ENCODE measurements at places on chromosomes 4 and X. TPM values are rescaled to one million over a fixed set of nuclear protein-coding genes. Genes with fewer than 3 reads are reported as not detected.

Gene KDR
- total RNA-seq: 1.4 TPM

Gene C1QTNF7
- total RNA-seq: not detected

Gene SHROOM2
- total RNA-seq: 4.8 TPM

Gene DCAF4L1
- total RNA-seq: not detected

Gene NDNF
- total RNA-seq: 0.46 TPM

Gene FRMD7
- total RNA-seq: not detected

Gene KLB
- not detected for total RNA-seq

Gene DDX60
- 16.7 TPM for total RNA-seq

Gene CWH43
- total RNA-seq: 0.52 TPM

Gene ZDHHC9
- total RNA-seq: 14.8 TPM

Gene AKAP4
- not detected for total RNA-seq

Gene ZNF157
- 0.07 TPM for total RNA-seq

- no peak for DNase-seq
Observed at GRCh38 chr4:158799013-158799770, 30.4 kb downstream of the FNIP2 start.

GRCh38 chr4:76584241-76585152 lies 149.5 kb downstream of the SHROOM3 start:
- no peak for DNase-seq

DNA sequence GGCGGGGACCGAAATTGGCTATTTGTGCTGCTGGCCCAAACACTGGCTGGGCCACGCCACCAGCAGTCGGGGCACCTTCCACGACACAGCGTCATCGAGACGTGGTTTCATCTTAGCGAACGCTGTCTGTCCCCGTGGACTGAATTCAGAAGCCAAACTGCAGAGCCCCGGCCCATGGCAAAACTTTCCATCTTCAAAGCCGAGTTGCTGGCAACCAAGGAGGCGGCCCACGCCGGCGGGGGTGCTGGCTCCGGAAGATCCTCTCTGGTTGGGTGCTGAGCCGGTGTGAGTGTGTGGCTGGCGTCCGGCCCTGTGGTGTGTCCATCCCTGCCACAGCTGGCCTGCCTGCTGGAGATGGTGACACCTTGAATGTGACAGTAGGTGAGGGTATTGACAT lies 96.6 kb upstream of the ADRA2C start:
- no peak for DNase-seq

GRCh38 chrX:86263526-86263925 lies 115.3 kb downstream of the DACH2 start:
- no peak for DNase-seq

DNA sequence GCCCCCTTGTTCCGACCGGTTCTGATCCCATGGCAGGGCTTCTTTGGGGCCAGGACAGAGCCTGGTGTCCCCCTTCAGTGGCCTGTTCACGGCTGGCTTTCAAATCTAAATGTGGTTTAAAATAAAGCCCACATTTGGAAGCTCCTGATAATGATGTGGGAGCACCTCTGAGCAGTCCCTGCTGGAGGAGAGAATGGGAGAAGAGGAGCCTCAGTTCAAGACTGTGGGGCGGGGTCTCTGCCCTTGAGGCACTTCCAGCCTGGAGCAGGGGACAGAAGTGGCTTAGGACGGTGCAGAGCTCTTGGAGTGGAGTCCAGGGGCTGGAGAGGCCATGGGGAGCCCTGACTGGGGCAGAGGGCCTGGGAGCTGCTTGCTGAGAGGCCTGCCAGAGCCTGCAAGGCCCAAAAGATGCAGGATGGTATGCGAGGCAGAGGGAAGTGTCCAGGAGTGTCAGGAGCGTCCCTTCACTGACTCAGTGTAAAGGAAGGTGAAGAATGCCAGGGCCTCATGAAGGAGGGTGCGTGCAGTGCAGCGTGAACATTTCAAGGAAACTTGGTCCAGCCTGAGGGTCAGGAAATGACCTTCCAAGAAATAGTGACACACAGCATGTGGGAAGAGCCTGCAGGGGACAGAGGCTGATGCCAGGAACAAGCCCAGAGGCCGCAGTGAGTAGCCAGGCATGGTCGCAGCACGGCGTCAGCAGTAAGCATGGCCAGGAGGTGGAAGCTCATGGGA lies 21.1 kb upstream of the TADA2B start:
- peak; percentile 85 for DNase-seq

DNA sequence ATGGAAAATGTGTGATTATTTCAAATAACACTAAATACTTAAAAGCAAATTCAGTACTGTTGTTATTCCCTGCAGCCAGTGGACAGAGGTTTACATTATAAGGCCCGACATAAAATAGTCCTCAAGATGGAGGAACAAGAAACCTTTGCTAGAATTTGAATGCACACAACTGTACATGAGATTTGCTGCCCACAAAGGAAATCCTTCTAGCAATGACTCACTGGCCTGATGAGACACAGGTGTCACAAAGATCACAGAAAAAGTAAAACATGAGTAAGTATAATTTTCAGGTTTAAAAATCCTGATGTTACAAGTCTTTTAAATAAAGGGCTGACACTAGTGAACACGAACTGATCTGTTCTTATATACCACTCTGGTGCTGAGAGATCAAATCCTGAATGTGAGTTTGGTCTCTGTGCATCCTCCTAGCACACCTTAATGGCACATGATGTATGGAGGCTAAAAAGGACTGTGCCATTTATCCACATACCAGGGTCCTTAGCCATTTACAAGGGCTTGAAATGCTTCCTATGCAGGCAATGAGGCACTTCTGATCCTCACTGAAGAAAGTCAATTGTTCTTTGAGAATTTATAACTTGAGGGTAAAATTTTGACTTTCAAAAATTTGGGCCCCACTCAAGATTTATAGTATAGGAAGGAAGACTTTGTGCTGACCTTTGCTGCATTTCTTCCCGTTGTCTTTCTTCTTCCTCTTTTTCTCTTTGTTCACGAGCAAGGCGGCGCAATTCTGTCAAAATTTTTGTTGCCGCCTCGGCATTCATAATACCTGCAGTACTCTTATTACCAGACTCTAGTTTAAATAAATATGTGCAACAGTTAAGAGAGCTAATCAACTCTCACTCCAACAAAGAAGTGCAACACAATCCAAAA lies 23.0 kb downstream of the MAP7D3 start:
- no peak for DNase-seq

- no peak for DNase-seq
Observed at GRCh38 chr4:173130687-173131086, 37.9 kb upstream of the GALNT7 start.

DNA sequence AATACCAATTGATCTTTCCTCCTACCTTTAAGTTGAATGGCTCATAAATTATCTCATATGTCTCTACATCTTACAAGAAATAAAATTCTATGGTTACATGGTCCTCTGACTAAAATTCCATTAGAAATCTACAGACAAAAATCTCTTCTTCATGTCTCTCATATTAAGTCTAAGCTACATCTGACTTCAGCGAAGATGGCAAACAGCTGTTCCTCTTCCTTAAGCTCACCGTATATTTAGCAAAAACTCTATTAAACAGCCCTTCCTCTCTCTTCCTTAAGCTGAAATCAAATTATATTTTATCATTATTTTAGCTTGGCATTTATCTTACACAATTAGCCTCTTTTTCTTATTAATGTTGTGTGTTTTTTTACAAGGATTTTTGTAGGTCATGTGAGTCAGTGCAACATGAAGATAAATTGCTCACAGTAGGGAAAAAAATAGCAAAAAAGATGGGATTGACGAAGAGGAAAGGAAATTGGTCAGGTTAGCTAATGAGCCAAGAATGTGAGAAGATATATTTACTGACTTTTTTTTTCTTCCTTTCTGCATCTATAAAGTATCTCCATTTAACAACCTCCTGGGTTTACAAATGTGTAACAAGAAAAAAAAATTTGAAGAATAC lies 2412.8 kb downstream of the ARAP2 start:
- DNase-seq: no peak

GRCh38 chr4:142817442-142817841 lies 28.7 kb downstream of the INPP4B start:
- DNase-seq: peak; percentile 69

DNA sequence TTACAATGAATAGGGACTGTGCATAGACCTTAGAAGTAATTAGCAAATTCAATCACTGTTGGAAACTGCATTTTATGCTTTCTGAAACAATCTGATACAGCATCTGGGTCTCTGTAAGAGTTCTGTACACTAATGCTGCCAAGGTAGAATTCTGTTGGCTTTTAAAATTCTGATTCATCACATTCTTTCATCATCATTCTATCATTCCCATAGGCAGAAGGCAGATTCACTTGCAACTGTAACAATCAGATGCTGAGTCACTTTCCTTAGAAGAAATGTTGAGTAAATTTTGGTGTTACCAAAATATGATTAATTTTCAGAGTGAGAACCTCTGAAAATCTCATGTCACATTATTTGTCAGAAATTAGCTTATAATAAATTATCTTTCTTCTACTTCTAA lies 267.2 kb downstream of the MAPK10 start:
- peak; percentile 26 for DNase-seq

DNA sequence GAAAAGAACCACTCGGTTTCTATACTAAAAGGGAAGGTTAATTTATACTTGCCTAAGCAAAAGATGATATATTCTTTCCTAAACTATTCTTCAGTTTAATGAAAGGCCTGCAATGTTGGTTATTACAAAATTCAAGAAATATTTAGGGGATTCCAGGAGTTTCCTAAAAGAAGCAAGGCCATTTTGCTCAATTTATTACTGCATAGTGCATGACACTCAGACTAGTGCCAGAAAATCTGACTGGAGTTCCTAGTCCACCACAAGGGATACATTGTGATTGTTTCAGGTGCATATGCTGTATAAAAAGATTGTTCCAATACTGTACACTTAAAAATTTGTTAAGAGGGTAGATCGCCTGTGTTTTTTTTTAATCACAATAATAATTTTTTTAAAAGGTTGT lies 78.7 kb downstream of the CAPN6 start:
- no peak for DNase-seq

- no peak for DNase-seq
Observed at GRCh38 chr4:146049802-146050201, 111.2 kb upstream of the ZNF827 start.

- DNase-seq: peak; percentile 25
Observed at GRCh38 chrX:69133921-69134542, 31.2 kb downstream of the PJA1 start.

GRCh38 chr4:43133566-43133965 lies 241.1 kb downstream of the GRXCR1 start:
- no peak for DNase-seq

DNA sequence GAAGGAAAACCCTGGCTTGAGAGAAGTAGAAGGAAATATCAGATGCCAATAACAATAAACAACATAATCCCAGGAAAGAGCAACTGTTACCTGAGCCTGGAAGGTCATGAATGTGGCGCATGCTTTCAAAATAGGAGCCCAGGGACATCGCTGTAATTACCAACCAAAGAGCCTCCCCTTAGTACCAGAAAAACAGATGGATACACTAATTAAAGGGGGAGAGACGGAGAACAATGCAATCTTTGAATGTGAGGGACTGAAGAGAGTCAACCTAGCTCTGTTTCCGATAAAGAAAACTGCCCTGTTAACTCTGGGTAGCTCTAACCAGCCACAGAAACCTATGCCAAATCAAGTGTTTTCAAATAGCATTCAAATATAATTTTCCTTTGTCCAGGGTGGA lies 161.4 kb downstream of the ENOX2 start:
- no peak for DNase-seq

GRCh38 chr4:5120468-5120867 lies 69.2 kb downstream of the STK32B start:
- DNase-seq: no peak

GRCh38 chr4:17762726-17763125 lies 18.7 kb downstream of the FAM184B start:
- peak; percentile 27 for DNase-seq

- no peak for DNase-seq
Observed at GRCh38 chr4:129428454-129428853, 332.5 kb downstream of the C4orf33 start.

DNA sequence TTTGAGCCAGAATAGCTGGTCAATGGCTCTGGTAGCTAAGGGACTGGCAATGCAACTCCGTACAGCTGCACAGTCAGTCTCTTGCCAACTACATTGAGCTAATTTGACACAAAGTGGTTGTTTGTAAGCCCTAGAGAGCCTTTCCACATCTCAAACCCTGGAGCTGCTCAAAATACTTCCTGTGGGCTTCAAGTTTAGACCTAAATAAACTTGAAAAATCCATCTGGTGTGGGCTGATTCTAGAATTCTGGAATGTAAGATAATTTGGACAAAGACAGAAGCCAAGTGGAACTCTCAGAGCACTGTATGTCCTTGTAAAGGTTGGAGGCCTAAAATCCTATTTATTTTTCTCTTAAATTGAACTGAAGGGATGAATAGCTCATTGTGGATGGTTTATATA lies 380.8 kb downstream of the SPRY1 start:
- no peak for DNase-seq

DNA sequence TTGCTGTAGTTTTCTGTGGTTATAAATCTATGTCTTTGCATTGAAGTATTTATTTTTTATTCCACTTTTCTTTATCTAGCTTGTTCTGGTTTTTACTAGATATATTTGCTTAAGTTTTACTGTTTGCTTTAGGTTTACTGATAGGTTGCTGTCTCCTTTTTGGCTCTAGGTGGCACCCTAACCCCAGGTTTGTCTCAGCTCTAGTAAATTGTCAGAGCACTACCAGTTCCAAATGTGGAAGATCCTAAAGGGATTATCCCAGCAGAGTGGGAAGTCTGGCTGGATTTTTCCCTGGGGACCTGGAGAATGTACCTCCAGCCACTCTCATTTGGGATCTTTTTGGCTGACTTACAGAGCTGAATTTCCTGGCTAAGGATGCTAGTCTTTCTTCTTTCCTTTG lies 106.1 kb downstream of the PBDC1 start:
- peak; percentile 6 for DNase-seq

DNA sequence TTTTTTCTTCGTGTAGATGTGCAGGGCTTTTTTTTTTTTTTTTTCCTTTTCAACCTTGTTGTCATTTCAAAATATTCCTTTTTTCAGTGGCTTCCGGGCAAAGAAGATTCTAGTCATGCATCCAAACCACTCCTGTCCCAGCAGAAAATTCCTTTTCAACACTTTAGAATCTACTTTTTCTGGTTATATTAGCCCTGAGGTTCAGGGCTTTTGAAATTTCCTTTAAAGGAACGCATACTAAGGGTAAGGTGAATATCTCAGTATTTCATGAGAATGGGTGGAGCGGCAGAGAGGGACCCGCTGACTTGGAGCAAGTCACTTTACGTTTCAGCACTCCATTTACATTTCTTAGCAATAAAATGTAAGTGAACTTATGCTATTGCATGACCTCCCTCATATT lies 15.6 kb upstream of the TENM3 start:
- DNase-seq: no peak

- DNase-seq: no peak
Observed at GRCh38 chrX:13996650-13997049, 33.0 kb downstream of the GEMIN8 start.

- no peak for DNase-seq
Observed at GRCh38 chrX:23515028-23515427, 152.3 kb upstream of the PRDX4 start.

GRCh38 chrX:24890677-24891076 lies 125.1 kb downstream of the ARX start:
- peak; percentile 4 for DNase-seq

- no peak for DNase-seq
Observed at GRCh38 chr4:87916626-87917025, 58.9 kb upstream of the SPP1 start.

DNA sequence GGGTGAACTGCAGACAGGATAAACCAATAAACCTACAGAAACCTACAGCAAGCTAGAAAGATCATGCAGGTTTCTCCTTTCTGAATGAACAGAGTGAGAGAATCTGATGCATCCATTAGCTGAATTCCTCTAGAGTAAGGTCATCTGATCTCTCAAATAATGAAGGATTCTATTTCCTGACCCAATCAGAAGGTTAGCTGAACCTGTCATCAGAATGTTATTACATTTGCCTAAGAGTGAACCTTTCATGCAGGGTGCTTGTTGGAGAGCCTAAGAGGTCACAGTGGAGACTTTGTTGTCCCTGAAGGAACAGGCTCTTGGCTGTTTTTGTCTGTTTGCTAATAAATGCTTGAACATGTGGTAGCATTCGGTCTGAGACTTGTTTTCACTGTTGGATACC lies 24.0 kb downstream of the MEPE start:
- DNase-seq: peak; percentile 55

Data from epithelial cell of proximal tubule (primary cell).